ENCODE measurements at places on chromosomes 4 and X.
A peak's percentile ranks its signal among the peaks of the same experiment; 100 is the strongest.

GRCh38 chr4:55110131-55110530 lies 15.3 kb downstream of the KDR start:
- DNase-seq = no peak

DNA sequence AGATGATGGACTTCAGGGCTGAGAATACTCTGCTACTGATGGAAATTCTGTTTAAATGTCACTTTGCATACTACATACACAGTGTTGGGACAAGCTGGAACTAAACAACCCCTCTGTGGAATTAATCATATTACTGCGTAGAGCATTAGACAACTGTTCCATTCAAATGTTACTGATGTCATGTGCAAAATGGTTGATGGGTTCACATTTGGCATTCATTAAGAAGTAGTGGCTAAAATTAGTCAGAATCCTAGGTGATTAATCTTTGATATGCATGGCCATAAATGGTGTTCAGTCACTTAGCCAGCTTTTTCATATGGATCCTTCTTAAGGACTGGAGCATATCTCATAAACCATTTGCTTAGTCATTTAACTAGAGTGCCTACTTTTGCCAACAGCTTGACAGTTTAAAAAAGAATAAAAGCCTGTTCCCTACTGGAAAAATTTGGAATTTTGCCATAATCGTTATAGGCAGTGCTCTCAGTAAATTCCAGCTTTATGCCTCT lies 105.2 kb downstream of the RNF150 start:
- no peak for DNase-seq

- no peak for DNase-seq
These were observed 21.1 kb downstream of the RBM10 start for GRCh38 chrX:47166126-47166525.

- no peak for DNase-seq
These were observed 2.8 kb upstream of the RUFY3 start for GRCh38 chr4:70718811-70719604.

DNA sequence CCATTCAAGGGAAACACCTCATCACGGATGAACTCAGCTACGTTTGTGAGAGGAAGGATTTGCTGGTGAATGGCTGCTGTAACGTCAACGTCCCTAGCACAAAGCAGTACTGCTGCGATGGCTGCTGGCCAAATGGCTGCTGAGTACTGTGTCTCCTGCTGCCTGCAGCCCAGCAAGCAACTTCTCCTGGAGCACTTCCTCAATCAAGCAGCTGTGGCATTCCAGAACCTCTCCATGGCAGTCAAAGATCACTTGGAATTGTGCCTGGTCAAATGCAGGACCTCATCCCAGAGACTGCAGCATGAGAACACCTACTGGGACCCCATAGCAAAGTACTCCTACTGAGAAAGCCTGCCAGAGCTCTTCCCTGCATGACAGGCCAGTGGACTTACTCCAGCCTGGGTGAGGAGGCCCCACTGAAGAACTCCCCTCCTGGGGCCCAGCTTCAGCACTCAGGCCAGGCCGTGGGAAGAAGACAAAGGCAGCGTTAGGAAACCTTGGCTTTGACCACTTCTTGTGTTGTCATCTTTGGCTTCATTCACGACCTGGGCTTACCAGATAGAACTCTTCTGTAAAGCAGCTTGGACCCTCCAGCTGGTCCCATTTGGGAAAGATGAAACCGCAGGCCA lies 244.3 kb downstream of the RBMX2 start:
- no peak for DNase-seq

DNA sequence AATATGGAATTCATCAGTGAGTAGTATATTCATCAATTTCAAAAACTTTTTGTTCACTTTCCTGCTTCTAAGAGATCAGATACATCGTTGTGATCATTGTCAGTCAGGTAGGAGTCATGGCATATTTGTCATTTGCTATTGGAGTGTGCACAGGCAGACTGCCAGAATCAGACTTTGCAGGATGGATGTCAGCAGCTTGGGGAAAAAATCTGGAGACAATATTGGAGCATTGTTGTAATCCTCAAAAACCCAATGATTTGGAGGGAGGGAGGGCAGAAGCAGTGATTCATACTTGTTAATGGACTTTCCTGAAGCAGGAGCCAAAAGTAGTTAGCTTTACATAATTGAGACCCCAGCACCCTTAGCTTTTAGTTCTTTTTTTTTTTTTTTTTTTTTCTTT lies 59.6 kb upstream of the DRP2 start:
- DNase-seq = no peak

GRCh38 chr4:13244444-13244843 lies 239.7 kb downstream of the RAB28 start:
- peak; percentile 12 for DNase-seq

DNA sequence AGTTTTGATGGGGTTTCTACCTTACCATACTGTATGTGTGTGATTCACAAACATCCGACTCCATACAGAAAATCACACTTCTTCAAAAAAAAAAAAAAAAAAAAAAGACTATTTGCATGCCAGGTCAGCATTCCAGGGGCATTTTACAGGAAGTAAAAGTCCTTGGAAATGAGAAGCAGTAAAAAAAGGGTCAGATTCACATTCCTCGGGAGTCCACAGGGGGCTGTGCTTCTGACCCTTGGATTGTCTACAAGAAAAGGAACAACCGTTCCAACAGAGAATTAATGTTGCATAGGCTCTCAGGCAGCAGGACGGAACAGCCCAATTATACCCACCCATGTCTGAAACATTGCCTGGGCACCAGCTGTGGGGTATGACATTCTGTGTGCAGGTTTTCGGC lies 290.3 kb downstream of the LDB2 start:
- no peak for DNase-seq

DNA sequence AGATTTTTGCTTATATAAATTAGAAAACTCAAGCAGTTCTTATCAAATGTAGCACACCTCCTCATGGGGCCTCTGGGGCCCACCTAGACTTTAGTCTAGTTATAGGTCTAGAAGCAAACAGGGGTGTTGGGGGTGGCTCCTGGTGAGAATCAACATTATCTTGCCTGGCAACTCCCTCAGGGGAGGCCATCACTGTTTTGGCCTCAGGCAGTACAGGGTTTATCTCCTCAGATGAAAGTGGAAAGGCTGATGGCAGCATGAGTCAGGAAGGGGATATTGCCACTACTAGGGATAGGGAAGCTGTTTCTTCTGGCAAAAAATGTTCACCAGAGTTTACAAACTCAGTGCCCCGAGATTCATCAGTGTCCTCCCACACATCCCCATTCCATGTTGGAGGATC lies 232.4 kb upstream of the BMP3 start:
- no peak for DNase-seq

GRCh38 chr4:114225436-114225835 lies 246.0 kb upstream of the ARSJ start:
- no peak for DNase-seq

GRCh38 chr4:7777871-7778509 lies 161.7 kb downstream of the AFAP1 start:
- DNase-seq = no peak

GRCh38 chr4:40176602-40177001 lies 20.2 kb upstream of the RHOH start:
- DNase-seq = no peak

DNA sequence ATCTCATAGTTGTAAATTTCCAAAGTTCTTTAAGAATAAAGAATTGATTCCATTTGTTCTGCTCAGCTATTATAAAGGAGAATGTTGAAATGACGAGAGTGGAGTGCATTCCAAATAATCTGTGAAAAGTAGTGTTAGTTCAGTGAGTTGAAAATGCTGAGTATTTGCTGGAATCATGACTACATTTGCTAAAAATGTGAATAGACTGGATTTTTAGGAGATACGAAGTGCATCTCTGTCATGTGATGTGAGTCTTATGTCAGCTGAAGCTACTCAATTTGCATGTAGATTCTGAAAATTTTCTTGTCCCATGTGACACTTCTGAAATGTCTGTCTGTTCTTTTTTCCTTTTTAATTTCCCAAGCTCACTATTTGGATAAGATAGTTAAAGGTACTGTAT lies 206.0 kb downstream of the DCTD start:
- DNase-seq = no peak

DNA sequence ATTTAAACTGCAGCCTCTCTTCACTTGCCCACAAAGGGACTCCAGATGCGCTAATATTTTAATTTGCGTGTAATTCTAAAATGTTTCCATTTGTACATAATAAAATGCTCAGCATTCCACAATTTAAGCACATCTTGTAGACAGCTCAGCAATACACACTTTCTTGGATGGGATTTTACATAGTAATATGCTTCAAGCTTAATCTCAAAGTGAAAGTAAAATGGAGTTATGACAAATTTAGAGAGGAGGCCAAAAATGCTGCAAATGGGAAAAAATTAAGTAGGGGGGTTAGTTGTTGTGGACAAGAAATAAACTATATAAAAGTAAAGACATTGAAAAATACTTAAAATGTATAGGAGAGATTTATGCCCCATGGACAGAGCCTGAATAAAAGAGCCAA lies 149.1 kb downstream of the FBXO8 start:
- DNase-seq = no peak

GRCh38 chr4:20520901-20521300 lies 179.4 kb upstream of the PACRGL start:
- no peak for DNase-seq

DNA sequence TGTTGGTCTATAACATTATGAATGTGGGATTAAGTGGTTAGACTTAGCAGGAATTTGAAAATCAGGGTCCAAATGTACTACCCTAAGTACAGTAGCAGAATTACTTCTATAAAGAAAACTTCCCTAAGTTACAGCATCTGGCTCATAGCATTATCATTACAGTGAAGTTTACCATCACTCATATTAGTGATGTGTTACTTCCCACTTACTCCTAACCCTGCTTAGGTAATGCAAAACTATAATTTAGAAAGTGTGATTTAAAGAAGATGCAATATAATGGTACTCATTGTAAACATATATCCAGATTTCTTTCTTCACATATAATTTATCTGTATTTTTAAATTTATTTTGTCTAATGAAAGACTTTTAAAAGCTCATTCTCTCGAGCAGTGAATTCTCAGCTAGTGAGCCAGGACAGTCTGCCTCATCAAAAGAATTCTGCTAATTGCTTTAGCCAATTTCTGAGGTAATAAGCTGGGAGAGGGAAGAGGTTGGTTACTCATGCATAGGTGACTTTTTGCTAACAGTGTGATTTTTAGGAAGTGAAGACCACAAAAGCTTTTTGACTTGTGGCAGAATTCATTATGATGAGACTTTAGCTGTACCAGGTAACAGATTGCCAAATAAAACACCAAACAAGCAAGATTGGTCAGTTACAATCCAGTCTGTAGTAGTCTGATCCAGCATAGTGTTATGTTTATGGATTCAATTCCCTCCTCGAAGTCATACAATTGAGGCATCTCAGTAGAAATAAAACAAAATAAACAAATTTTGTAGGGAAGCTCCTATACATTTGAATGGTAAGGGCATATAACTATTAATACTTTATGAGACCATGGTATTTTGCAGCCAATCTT lies 21.0 kb downstream of the PLS3 start:
- DNase-seq = no peak

GRCh38 chr4:70759126-70759525 lies 37.4 kb downstream of the RUFY3 start:
- DNase-seq = no peak

- DNase-seq = no peak
These were observed 83.6 kb upstream of the PGRMC2 start for GRCh38 chr4:128371001-128371777.

DNA sequence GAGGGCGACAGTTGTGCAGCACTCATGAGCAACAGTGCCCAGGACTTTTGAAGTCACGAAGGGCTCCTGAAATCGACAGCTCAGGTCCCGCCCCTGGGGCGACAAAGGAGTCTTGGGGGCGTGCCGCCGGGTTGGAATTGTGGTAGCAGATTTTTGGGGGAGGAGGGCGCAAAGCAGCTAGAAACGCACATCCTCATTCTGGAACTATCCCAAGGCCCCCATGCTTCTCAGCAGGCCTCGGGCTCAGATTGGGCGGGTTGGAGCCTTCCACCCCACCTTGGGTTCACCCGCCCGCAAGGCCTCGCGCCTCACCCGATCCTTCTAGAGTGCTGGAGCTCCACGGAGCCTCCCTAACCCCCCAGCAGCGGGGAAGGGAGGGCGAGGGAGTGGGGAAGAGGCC lies 85.5 kb downstream of the HPRT1 start:
- DNase-seq = no peak

- DNase-seq = peak; percentile 6
These were observed 29.7 kb downstream of the SLIT2 start for GRCh38 chr4:20281453-20281852.

GRCh38 chr4:100795581-100795980 lies 277.8 kb upstream of the EMCN start:
- DNase-seq = no peak

- peak; percentile 26 for DNase-seq
These were observed 5.7 kb upstream of the RNF4 start for GRCh38 chr4:2462992-2463762.

GRCh38 chrX:4930426-4930825 lies 1217.0 kb upstream of the PRKX start:
- no peak for DNase-seq

- no peak for DNase-seq
These were observed 207.8 kb upstream of the PCDH18 start for GRCh38 chr4:137740141-137740540.

DNA sequence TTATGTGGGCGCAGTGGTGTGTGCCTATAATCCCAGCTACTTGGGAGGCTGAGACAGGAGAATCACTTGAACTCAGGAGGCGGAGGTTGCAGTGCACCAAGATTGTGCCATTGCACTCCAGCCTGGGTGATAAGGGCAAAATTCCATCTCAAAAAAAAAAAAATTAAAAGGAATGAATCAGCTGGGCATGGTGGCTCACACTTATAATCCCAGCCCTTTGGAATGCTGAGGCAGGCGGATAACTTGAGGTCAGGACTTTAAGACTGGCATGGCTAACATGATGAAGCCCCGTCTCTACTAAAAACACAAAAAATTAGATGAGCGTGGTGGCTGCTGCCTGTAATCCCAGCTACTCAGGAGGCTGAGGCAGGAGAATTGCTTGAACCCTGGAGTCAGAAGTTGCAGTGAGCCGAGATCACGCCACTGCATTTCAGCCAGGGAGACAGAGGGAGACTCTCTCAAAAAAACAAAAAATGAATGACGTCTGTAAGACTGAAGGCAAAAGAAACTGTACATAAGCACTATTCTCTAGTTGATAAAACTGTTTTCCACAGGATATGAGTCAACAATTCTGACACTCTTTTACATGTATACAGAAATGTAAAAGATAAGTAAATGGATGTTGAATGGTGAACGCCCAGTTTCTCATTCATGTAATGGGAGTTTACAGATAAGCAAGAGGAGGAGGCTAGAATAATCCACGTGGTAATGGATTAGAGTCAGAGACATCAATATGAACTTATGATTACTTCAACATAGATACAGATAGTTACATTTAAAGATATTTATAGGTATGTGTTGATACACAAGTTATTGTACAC lies 22.2 kb downstream of the CENPC start:
- no peak for DNase-seq

DNA sequence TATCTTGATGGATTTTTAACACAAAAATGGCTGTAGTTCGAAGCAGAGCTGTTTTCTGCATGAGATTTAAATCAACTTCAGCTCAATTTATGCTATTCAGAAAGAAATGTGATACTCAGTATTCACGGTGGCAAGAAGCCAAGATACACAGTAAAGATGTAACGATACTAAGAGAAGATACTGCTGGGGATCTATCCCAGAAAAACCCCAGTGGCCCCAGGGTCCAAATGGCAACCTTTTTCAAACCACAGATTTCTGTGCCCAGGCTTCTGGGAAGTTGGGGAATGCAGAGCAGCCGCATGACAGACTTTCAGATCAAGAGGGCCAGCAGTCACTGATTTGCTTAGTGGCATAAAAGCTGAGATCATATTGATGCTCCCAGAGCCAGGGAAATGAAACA lies 353.9 kb downstream of the AFF2 start:
- no peak for DNase-seq

GRCh38 chrX:12269484-12269883 lies 131.2 kb downstream of the FRMPD4 start:
- DNase-seq = no peak

GRCh38 chr4:152094970-152095700 lies 334.3 kb upstream of the GATB start:
- DNase-seq = no peak
